ENCODE measurements at places on chromosomes 1 and 21. TPM values are rescaled to one million over a fixed set of nuclear protein-coding genes. Genes with fewer than 3 reads are reported as not detected.

Gene LHX8
- not detected for total RNA-seq

Gene CD1D
- under 0.01 TPM for total RNA-seq

Gene HECTD3
- total RNA-seq: 20.3 TPM

Gene BEND5
- not detected for total RNA-seq

Gene ZC3H12A
- 21.6 TPM for total RNA-seq

Gene FMO4
- total RNA-seq: 1.3 TPM

Gene GPR161
- total RNA-seq: 11.3 TPM

Gene INAVA
- not detected for total RNA-seq

Gene ACTRT2
- not detected for total RNA-seq

Gene TGFB2
- total RNA-seq: 28.0 TPM

Gene OR2G6
- not detected for total RNA-seq

Gene ANKRD35
- 1.3 TPM for total RNA-seq

Gene CACHD1
- total RNA-seq: 11.9 TPM

Gene ASPM
- total RNA-seq: 19.6 TPM

Gene TMEM269
- under 0.01 TPM for total RNA-seq

Gene TRAF5
- 28.7 TPM for total RNA-seq

Gene TIE1
- under 0.01 TPM for total RNA-seq

Gene CRYAA
- total RNA-seq: not detected

Gene SLC6A9
- 15.1 TPM for total RNA-seq

Gene SLC25A34
- total RNA-seq: under 0.01 TPM

Gene IRF6
- 0.32 TPM for total RNA-seq

Gene SH2D5
- total RNA-seq: 3.9 TPM

Gene TMEM81
- total RNA-seq: 0.97 TPM

Gene CHRM3
- under 0.01 TPM for total RNA-seq

Gene ZNF648
- total RNA-seq: not detected

Gene AMPD2
- total RNA-seq: 90.5 TPM

Gene SYTL1
- under 0.01 TPM for total RNA-seq

Gene ITLN2
- not detected for total RNA-seq

Gene PIGR
- total RNA-seq: not detected

Gene COL8A2
- 4.7 TPM for total RNA-seq

Gene GBP7
- total RNA-seq: not detected

All from fibroblast of villous mesenchyme (primary cell).